ENCODE measurements at places on chromosomes 11 and 22. TPM values are rescaled to one million over a fixed set of nuclear protein-coding genes. Genes with fewer than 3 reads are reported as not detected.

- H3K4me3 ChIP-seq = peak overlapping the region; percentile 62
- H3K4me1 ChIP-seq = peaks cover 38% of the 10 kb centered on the region
- no peak for DNase-seq
- H3K27ac ChIP-seq = peak overlapping the region; percentile 76
- no peaks in the 10 kb centered on the region for H3K27me3 ChIP-seq
These were observed 135.5 kb downstream of the ETS1 start for GRCh38 chr11:128451652-128452470.

DNA sequence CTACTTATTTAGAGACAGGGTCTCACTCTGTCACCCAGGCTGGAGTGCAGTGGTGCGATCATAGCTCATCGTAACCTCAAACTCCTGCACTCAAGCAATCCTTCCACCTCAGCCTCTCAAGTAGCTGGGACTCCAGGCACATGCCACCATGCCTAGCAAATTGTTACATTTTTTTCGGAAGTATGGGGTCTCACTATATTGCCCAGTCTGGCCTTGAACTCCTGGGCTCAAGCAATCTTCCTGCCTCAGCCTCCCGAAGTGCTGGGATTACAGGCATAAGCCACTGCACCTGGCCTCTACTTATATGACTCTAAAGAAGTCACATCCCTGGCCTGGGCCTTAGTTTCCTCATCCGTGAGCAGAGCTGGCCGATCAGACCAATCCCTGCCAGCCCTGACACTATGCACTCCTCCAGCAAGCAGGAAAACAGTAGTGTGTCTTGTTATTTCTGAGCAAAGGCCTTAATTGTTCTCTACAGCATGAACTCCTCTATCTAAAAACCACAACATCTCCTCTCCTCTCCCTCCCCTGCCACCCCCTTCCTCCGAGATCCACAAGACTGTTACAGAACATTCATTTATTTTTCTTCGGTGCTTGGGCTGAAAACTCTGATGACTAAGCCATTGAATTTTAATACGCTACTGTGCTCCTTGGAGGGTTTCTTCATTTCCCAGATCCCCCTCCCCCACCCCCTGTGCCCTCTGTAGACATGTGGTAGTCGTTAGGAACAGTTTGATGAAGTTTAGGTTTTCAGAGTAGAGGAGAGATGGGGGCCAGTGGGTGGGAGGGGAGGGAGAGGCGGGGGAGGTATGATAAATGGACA is 91.5 kb downstream of the ABTB2 start:
- H3K4me3 ChIP-seq = peak overlapping the region; percentile 15
- peaks cover 56% of the 10 kb centered on the region for H3K4me1 ChIP-seq
- H3K27ac ChIP-seq = peak overlapping the region; percentile 58
- no peaks in the 10 kb centered on the region for H3K36me3 ChIP-seq

The TRPM5 gene
- total RNA-seq = not detected

DNA sequence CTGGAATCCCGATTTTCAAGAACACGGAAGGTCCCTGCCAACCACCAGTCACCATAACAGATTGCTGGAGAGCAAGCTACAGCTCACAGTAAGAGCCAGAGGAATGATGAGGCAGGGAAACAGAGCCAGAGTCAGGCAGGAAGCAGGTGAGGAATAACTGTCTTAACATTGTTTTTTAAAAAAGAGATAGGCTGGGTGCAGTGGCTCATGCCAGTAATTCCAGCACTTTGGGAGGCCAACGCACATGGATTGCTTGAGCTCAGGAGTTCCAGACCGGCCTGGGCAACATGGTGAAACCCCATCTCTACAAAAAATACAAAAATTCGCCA is 13.5 kb upstream of the CASTOR1 start:
- DNase-seq = no peak
- peak overlapping the region; percentile 83 for H3K27ac ChIP-seq
- no peak overlapping the region for H3K4me3 ChIP-seq
- H3K4me1 ChIP-seq = peaks cover 53% of the 10 kb centered on the region
- H3K27me3 ChIP-seq = no peaks in the 10 kb centered on the region

GRCh38 chr22:29632672-29633071 is 29.2 kb downstream of the NF2 start:
- no peaks in the 10 kb centered on the region for H3K36me3 ChIP-seq
- no peak overlapping the region for H3K4me3 ChIP-seq
- no peaks in the 10 kb centered on the region for H3K4me1 ChIP-seq

- peak overlapping the region; percentile 78 for H3K4me3 ChIP-seq
- DNase-seq = no peak
- no peaks in the 10 kb centered on the region for H3K4me1 ChIP-seq
- H3K36me3 ChIP-seq = no peaks in the 10 kb centered on the region
- H3K27ac ChIP-seq = peak overlapping the region; percentile 15
- peaks cover 6% of the 10 kb centered on the region for H3K27me3 ChIP-seq
These were observed 32.0 kb downstream of the PDE2A start for GRCh38 chr11:72642043-72642883.

The XKR3 gene
- not detected for total RNA-seq

DNA sequence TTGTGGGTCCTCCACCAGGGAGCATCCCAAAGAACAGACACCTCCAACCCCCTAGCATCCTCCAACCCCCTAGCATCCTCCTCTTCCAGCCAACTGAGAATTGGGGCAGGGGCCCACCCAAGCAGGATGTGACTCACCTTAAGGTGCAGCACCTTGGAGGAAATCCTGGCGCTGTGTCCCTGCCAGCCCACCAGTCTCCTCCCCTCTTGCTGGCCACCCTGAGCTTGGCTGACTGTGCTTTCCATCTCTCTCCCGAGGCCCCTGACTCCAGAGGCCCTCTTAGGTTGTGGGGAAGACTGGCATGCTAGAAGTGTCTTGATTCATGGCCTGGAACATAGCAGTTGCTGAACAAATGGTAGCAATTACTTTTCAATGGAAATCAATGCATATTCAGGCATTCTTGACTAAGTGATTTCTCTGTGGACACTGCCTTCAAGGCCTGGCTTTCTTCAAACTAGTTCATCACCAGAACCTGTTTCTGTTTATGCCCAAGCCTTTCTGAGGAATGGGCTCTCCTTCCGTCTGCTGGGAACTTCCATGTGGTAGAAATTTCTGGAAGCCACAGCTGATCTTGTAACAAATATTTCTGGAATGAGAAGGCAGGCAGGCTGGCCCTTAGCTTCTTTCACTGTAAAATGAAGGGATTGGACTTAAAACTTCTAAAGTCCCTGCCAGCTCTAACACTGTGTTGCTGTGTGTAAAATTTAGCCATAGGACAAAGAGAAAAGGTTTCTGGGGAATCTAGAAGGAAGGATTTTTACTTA is 60.5 kb downstream of the CEP164 start:
- H3K27me3 ChIP-seq = no peaks in the 10 kb centered on the region
- H3K4me3 ChIP-seq = no peak overlapping the region
- DNase-seq = no peak
- H3K4me1 ChIP-seq = no peaks in the 10 kb centered on the region
- peaks cover 54% of the 10 kb centered on the region for H3K36me3 ChIP-seq

- no peaks in the 10 kb centered on the region for H3K27me3 ChIP-seq
- no peaks in the 10 kb centered on the region for H3K36me3 ChIP-seq
- no peak overlapping the region for H3K27ac ChIP-seq
- H3K4me1 ChIP-seq = no peaks in the 10 kb centered on the region
These were observed 15.0 kb upstream of the FGF3 start for GRCh38 chr11:69834251-69834650.

The P2RY2 gene
- 3.5 TPM for total RNA-seq

DNA sequence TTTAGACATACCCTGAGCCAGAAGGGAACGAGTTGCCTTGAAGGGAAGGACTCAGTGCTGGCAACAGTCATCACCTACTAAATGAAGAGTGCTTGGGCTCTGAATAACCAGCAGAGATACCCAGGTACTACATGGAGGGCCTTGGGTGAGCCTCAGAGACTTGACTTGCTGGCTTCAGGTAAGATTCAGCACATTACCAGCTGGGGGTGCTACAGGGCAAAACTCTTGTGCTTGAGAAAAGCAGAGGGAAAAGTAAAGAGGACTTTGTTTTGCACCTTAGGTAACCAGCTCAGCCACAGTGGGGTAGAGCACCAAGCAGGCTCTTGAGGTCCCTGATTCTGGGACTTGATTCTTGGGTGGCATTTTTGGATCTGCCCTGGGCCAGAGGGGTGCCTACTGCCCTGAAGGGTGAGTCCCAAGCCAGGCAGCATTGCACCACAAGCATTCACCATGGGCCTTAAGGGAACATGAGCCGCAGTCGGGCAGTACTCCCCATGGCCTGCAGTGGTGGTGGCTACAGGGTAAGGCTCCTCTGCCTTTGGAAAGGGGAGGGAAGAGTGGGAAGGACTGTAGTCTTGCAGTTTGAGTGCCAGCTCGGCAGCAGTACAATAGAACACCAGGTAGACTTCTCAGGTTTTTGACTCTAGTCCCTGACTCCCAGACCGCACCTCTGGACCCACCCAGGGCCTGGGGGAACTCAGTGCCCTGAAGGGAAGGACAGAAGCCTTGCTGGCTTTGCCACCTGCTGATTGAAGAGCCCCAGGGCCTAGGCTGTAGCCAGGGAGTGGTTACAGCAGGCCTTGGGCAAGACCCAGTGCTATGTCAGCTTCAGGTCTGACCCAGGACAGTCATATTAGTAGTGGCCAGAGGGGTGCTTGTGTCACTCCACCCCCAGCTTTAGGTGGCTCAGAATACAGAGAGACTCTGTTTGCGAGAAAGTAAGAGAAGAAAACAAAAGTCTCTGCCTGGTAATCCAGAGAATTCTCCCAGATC is 22.7 kb upstream of the PLEKHA7 start:
- no peak overlapping the region for H3K4me3 ChIP-seq
- no peaks in the 10 kb centered on the region for H3K36me3 ChIP-seq
- DNase-seq = no peak
- no peaks in the 10 kb centered on the region for H3K4me1 ChIP-seq
- no peaks in the 10 kb centered on the region for H3K27me3 ChIP-seq
- no peak overlapping the region for H3K27ac ChIP-seq

The TYR gene
- total RNA-seq = not detected

DNA sequence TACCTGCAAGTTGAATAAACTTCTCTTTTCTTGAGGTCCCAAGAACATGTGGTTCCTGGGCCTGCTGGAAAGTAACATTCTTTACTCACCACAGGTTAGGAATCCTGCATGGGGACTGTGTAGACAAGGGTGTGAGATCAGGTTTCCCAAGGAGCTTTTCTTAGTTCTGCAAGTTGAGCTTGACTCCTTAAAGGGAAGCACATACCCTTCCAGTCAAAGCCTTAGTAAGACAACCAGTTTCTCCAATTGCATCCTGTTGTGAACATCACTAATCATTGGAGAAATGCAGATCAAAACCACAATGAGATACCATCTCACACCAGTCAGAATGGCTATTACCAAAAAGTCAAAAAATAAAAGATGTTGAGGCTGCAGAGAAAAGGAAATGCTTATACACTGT is 48.3 kb upstream of the PAK1 start:
- DNase-seq = no peak
- no peaks in the 10 kb centered on the region for H3K27me3 ChIP-seq
- no peaks in the 10 kb centered on the region for H3K36me3 ChIP-seq
- H3K27ac ChIP-seq = no peak overlapping the region
- H3K4me3 ChIP-seq = no peak overlapping the region

DNA sequence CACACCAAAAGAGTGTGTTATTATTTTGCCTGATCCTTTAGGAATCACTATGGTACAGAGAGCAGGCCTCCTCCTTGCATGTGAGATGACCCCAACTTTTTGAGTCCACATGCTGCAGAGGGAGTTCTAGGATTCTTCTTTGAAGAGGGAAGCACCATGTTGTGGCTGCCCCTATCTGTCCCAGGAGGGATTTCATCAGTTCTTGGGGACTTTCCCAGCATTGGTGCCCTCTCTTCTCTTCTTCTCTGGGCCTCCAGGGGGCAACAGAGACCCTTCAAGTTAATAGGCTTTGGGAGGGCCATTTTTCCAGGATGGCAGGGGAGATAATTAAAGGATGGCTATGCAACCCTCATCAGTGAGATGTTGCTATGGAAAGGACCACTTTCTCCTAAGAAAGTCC is 3.6 kb downstream of the MMP1 start:
- H3K36me3 ChIP-seq = no peaks in the 10 kb centered on the region
- H3K27me3 ChIP-seq = no peaks in the 10 kb centered on the region

The NCF4 gene
- total RNA-seq = 68.8 TPM

The C22orf31 gene
- total RNA-seq = not detected

The MRGPRX3 gene
- 0.78 TPM for total RNA-seq

GRCh38 chr22:49299821-49300231 is 527.8 kb downstream of the BRD1 start:
- peaks cover 3% of the 10 kb centered on the region for H3K4me1 ChIP-seq
- no peak overlapping the region for H3K27ac ChIP-seq
- H3K4me3 ChIP-seq = no peak overlapping the region
- DNase-seq = no peak
- no peaks in the 10 kb centered on the region for H3K36me3 ChIP-seq

DNA sequence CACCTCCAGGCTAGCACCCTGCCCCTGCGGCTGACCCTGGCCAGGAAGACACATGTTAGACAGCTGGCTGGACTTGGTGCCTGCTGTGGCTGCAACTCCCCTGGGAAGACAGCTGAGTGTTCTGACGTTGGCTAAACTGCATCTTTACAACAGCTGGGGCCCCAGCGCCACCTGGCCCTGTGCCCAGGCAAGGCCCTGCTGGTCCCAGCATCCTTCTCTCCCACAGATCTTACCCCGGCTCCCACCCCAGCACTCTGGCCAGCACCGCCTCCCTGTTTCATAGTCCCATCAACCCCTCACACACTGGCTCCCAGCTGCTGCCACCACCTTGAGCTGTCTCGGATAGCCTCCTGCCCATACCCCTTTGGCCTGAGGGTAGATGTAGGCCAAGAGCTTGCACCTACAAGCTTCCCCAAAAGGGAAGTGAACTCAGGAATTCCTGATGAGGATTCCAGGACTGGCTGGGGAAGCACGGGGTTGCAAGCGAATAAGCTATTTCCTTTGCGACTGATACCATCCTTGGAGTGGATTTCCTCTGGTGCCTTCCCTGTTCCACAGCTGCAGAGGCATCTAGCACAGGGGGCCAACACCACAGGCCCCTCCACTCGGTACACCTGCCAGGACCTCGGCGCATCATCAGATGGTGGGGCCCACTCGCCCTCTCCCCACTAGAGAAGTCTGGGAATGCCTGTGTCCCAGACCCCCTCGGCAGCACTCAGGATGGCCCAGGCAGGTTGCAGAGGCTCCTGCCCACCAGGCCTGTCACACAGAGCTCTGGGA is 28.5 kb downstream of the RSPH14 start:
- no peak for DNase-seq
- H3K4me1 ChIP-seq = no peaks in the 10 kb centered on the region
- H3K27ac ChIP-seq = no peak overlapping the region
- H3K36me3 ChIP-seq = no peaks in the 10 kb centered on the region
- no peak overlapping the region for H3K4me3 ChIP-seq

The OR8D4 gene
- not detected for total RNA-seq

GRCh38 chr11:115364896-115365295 is 139.3 kb downstream of the CADM1 start:
- H3K27me3 ChIP-seq = no peaks in the 10 kb centered on the region
- H3K4me3 ChIP-seq = no peak overlapping the region
- H3K36me3 ChIP-seq = no peaks in the 10 kb centered on the region

The OR8G5 gene
- total RNA-seq = not detected

- H3K4me3 ChIP-seq = no peak overlapping the region
- DNase-seq = no peak
- no peaks in the 10 kb centered on the region for H3K27me3 ChIP-seq
- H3K27ac ChIP-seq = no peak overlapping the region
- H3K4me1 ChIP-seq = peaks cover 6% of the 10 kb centered on the region
These were observed 55.6 kb downstream of the P4HA3 start for GRCh38 chr11:74255741-74256375.

- H3K4me1 ChIP-seq = no peaks in the 10 kb centered on the region
- H3K36me3 ChIP-seq = no peaks in the 10 kb centered on the region
- no peak overlapping the region for H3K27ac ChIP-seq
- no peak overlapping the region for H3K4me3 ChIP-seq
- no peak for DNase-seq
- H3K27me3 ChIP-seq = no peaks in the 10 kb centered on the region
These were observed 282.9 kb downstream of the LUZP2 start for GRCh38 chr11:24779791-24780190.

- no peak overlapping the region for H3K27ac ChIP-seq
- no peaks in the 10 kb centered on the region for H3K27me3 ChIP-seq
- H3K4me3 ChIP-seq = no peak overlapping the region
- no peak for DNase-seq
These were observed 125.7 kb downstream of the KCNQ1OT1 start for GRCh38 chr11:2574043-2574552.

Data from thoracic aorta (tissue), 2 donors.